Sigmoid colon (tissue), 7 donors: ENCODE measurements at places on chromosomes 11 and 22. TPM values are rescaled to one million over a fixed set of nuclear protein-coding genes. Genes with fewer than 3 reads are reported as not detected.

DNA sequence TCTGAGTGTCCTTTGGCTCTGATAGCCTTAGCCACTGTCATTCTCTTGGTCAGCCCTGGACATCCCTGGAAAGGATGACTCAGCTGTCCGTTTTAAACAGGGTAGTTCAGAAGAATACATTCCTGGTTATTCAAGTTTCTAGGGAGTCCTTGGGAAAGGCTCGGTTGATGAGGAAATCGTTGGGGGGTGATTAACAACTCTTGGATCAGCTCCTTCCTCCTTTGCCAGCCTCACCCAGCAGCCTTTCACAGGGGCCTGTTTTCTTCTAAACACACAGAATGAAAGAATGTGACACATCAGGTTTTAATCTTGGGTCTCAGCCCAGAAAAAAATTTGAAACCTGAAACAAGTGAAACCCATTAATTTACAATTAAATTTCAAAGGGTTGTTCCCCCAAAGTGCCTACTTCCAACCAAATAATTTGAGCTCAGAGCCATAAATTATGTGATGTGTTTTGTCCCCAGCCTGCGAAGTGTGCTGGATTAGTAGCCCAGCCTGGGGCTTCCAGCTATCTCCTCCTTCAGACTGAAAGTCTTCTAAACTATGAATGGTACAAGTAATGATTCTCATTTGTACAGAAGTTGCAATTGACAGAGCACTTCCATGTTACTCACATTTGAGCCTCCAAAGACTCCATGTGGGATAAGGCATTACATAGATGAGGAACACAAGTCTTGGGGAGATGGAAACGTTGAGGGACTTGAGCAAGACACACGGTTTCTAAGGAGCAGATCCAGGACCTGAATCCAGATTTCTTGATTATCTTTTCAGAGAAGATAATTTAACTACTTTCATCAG, 19.3 kb upstream of the MRGPRX2 start:
- no peak for DNase-seq

GRCh38 chr11:67002921-67003411, 20.0 kb upstream of the SYT12 start:
- DNase-seq, result no peak

Gene ME3
- total RNA-seq, result 53.2 TPM

DNA sequence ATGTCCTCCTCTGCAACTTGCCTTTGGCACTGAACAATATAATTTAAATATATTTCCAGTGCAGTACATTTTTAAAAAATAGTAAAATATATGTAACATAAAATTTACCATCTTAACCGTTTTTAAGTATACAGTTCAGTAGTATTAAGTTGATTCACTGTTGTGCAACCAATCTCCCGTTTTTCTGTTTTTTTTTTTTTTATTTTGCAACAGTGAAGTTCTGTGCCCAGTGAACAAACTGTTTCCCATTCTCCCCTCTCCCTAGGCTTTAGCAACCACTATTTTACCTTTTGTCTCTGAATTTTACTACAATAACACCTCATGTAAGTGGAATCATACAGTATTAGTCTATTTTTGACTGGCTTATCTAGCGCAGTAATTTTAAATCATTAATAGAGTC, 13.8 kb downstream of the PRRG4 start:
- DNase-seq, result no peak

- DNase-seq, result peak; percentile 86
Measured at GRCh38 chr22:32985899-32986765, 72.0 kb downstream of the SYN3 start.

Gene GGT1
- 3.6 TPM for total RNA-seq

GRCh38 chr22:31814942-31815341, 61.1 kb downstream of the DEPDC5 start:
- DNase-seq, result no peak
